Effector memory CD4-positive, alpha-beta T cell (primary cell): ENCODE measurements at places on chromosomes 6 and 20.

DNA sequence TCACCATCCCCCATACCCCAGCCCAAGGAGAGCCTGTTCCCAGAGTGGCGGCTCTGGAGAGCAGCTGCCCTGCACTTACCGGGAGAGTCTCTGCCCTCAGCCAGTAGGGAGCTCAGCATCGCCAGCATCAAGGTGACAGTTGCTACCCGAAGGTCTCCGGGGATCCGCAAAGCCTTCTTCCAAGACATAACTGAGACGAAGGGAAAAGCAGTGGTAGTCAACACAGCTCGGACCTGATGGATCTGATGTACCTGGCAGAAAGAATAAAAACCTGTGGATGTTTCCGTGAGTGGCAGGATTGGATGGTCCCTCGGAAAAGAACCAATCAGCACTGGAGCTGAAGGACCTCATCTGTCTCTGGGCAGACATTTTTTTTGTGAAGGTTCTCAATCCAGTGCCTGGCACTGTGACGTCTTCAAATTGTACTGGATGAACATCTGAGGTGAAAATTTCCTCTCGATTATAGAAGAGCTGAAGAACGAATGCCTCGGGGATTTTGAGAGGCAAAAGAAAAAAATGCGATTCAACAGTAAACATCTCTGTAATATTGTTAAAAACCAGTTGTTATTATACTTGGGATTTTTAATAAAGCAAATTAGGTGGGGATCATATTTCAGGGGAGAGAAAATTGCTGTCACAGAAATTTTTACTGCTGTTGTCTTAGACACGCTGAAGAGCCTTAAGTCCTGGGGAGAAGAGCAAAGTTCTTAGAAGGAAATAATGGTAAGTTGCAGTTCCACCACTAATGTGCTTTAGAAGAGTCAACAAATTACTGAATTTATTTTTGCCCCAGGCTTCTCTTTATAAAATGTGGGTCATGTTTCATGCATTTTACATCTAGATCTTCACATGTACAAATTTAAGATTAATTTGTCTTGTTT lies at the start of gene HLA-DQB1:
Gene HLA-DQB1, minus strand, starts transcription at position 238 of the 881 bp plus-strand sequence. Its CDS starts 50 bp downstream, at position 188.
- DNase-seq, result peak; percentile 52

DNA sequence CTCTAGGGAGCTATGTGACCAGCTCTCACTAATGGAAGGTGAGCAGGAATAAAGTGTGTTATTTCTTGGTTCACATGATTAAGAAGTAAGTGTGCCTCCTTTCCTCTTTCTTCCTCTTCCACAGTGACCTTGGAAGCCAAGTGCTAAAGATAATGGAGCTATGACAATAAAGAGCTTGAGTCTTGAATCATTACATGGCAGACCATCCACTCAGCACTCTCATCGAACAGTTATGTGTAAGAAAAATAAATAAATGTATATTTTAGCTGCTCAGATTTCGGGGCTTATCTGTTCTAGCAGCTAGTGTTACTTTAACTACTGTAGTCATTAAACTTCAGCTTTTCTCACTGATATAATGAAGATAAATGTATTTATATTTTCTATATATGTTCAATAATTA lies 72.9 kb downstream of the HDGFL1 start:
- DNase-seq, result no peak

DNA sequence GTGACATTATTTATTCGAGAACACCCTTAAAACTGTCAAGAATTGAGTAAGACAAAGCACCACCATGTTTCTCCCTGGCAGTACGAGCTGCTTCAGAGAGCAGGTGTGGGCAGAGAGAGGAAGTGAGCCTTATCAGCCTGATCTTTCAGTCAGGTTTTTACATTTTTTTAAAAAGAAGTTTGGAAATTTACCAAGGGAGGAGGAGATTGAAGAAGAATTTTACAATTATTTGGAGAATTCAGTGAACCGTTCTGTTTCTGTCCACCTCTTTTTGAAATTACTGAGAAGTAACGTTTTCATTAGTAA lies 75.5 kb downstream of the ZDHHC14 start:
- DNase-seq, result no peak

DNA sequence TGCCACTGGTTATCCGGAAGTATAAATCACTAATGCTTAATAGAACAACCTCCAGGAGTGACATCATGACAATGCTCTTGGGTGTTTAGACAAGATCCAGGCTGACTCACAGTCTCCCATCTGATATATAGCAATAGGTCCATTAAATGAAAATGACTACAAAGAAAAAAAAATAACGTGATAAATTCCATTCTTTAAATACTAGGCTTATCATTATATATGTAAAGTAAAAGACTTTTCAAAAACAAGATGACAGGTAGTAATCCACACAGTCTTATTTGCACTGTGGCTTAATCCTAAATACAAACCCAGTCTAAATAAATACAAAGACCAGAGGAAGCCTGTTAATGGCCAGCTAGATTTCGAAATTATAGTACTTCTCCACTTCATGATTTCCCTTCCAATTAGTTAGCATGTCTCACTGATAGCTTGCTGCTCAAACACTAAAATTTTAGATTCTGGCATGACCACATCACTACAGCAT lies 149.1 kb upstream of the BEND3 start:
- no peak for DNase-seq

GRCh38 chr6:43804550-43805223 lies 34.7 kb downstream of the VEGFA start:
- DNase-seq, result no peak

GRCh38 chr20:52809003-52809402 lies 163.2 kb upstream of the TSHZ2 start:
- DNase-seq, result no peak

GRCh38 chr6:14499841-14500240 lies 382.3 kb downstream of the CD83 start:
- DNase-seq, result no peak

DNA sequence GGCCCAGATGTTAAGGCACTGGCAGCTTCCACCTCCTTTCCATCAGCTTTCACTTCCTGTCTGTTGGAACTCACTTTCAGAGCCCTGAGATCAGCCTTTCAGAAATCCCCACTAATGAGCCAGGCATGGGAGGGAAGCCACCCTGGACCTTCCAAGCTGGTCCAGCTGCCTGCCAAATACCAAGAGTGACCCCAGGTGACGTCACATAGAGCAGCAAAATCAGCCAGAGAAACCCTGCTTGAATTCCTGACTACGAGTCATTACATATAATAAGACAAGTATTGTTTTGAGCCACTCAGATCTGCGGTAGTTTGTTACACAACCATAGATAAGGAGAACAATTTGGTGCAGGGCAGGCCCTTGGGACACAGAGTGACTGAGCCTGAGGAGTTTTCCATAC lies 556.0 kb upstream of the JAG1 start:
- no peak for DNase-seq
